ENCODE measurements at places on chromosomes 12 and 14.

- no peak for DNase-seq
These were observed 81.8 kb downstream of the PRIMA1 start for GRCh38 chr14:93706360-93706955.

DNA sequence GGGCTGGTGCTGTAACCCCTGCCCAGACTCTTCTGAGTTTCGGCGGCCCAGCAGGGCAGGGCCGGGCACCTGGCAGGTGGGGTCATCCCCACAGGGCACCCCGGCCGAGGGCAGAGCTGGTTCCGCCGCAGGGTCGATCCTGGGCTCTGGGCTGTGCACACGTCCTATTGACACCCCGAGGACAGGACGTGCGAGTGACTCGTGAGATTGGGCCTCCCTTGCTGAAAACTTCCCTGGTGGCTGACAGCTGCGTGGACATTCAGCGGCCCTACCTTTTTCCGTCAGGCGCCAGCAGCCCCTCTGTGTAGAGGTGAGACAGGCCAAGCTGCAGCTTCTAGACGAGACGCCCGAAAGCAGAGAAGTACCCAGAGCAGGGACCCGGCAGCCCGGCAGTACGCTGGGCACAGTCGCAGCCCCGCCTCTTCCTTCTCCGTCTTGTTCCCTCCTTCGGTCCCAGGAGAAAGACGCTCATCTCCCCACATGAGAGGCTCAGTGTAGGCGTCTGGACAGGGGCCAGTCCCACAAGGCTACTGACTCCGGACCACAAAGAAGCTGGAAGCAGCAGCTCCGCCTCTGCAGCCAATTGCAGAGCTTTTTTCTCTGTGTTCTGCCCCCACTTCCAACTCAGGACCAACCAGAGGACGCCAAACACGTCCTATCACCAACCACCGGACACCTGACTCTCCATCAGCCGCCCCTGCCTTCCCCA, at the start of gene LRCOL1:
Gene LRCOL1 (minus strand): TSS at position 532 of the 709 bp plus-strand sequence. CDS start 4,331 bp downstream, outside the sequence.
- DNase-seq = peak; percentile 78

GRCh38 chr14:95507174-95507573, 9.3 kb downstream of the SYNE3 start:
- DNase-seq = peak; percentile 92

GRCh38 chr14:80941241-80942185, at the start of gene CEP128:
Gene CEP128 (minus strand): TSS chr14:80941738.
- DNase-seq = peak; percentile 97

DNA sequence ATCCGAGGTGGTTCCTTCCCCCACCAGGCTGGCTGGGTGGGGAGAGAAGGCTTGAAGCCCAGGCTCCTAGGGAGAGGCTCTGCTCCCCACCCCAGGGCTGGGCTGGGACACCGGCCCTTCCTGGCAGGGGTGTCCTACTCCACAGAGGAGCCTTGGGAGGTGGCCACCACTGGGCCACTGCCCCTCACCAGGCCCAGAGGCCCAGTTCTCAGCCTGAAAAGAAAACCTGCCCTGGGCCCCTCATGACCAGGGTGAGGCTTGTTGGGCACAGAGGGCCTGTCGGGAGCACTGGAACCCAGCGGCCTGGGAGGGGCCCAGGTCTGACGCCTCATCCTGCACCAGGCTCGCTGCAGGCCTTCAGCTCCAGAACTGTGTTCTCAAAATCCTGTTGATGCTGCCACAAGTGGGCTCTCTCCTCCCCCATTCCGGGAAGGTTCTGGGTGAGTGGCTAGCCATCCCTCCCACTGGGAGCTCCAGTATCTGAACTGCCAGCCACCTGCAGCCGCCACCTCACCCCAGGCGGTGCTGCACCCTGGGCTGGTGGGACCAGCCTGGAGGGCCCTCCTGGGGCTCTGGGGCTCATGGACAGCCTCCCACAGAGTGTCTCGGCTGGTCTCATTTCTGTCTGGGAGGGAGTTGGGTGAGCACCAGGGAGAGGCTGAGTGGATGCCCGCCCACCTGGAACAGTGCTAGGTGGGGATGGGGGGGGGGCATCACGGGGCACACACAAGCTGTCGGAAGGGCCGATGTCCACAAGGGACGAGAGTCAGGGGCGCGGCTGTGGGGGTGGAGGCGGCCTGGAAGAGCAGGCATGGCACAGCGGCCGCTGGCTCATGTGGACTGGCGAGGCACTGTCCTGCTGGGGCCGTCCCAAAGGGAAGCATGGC, 11.8 kb downstream of the BAG5 start:
- no peak for DNase-seq

DNA sequence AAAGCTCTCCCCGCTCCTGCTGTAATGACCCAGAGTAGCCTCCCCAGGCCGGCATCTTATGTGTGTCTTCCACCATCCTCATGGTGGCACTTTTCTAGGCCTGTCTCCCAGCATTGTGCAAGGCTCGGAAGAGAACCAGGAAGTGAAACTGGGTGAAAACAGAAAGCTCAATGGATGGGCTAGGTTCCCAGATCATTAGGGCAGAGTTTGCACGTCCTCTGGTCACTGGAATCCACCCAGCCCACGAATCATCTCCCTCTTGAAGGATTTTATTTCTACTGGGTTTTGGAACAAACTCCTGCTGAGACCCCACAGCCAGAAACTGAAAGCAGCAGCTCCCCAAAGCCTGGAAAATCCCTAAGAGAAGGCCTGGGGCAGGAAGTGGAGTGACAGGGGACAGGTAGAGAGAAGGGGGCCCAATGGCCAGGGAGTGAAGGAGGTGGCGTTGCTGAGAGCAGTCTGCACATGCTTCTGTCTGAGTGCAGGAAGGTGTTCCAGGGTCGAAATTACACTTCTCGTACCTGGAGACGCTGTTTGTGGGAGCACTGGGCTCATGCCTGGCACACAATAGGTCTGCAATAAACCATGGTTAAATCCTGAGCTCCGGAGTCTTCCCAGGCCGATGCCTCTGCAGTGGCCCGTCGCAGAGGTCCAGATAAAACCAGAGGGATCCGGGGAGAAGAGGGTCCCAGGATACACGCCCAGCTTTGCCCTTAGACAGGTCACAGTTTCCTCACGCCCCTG, 15.6 kb downstream of the ACVRL1 start:
- no peak for DNase-seq

GRCh38 chr14:26987744-26988363, 390.0 kb upstream of the NOVA1 start:
- no peak for DNase-seq

DNA sequence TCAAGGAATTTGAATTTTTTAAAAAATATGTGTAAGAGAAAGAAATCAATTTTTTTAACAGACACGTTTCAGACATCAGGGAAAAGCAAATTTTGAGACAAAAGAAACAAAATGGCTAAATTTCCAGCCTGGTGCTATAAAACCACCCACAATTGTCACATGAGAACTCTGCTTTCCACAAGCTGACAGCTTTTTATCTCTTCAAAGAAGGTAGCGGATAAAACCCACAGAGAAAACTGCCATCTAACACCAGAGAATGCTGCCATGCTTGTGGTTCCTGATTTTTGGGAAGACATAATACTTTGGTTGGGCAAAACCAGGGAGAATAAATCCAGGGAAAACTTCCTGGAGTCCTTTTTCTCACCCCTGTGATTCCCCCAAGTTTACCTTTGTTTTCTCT, 10.3 kb upstream of the ITPR2 start:
- DNase-seq = no peak

DNA sequence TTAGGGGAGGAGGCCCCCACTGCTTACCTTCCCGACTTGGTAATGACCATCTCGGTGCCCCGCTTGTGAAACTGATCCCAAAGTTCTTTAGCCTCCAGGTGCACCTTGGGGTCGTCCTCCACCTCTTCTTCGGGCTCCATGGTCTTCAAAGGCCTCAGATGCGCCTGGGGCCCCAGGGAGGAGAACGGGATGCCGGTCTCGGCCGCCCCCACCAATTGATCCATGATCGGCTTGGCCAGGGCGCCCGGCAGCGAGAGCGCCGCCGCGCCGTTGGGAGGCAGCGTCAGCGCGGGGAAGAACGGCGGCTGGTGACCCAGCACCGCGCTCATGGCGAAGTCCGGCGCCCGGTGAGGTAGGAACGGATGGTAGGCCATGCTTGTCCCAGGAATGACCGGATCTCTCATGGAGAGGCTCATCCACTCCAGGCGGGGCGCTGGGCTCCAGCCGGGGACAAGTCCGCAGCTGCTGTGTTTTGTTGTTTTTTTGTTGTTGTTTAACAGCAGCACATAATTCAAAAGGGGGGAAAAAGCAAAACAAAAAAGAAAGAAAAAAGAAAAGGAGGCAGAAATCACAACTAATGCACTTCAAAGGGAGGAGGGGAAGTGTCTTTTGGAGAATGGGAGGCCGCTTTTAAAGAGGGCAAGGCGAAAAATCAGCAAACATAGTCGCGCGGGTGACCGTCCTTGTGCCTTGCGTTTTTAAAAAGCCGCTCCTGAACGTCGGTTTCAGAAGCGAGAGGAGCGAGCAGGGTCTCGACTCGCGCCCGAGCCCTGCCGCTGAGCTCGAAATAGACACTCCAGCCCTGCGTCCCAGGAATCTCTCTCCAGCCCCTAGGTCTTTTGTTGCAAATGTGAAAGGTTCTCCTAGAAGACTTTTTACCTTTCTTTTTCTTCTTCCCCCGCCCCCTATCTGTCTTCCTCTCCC, 928 bp downstream of the TBX3 start:
- peak; percentile 21 for DNase-seq

All from foreskin melanocyte (primary cell).